ENCODE measurements at places on chromosomes 1 and 21. TPM values are rescaled to one million over a fixed set of nuclear protein-coding genes. Genes with fewer than 3 reads are reported as not detected.

DNA sequence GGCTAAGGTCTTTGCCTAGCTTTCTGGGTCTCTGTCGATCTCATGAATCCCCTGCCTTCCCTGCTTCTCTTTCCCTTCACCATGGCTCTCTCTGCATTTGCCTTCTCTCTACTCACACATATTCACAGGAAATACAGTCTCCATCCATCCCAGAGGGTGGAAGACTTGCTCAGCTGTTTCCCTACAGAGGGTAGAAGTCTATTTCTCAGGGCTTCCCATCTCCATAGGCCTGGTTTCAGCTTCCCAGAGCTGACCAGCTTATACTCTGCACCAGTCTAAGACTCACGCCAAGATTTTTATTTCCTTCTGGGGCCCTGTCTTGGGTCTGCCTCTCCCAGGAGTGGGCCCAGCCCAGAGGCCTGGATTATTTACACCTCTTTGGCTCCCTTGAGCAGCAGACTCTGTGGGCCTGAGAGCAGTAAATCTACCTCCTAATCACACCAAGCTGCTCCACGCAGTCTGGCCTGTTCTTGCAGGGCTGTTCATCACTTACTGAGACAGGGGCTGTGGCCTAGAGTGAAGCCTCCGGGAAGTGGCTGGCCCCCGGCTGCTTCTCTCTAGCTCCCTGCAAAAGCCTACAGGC is 102.5 kb downstream of the PLXNA2 start:
- DNase-seq, result no peak

DNA sequence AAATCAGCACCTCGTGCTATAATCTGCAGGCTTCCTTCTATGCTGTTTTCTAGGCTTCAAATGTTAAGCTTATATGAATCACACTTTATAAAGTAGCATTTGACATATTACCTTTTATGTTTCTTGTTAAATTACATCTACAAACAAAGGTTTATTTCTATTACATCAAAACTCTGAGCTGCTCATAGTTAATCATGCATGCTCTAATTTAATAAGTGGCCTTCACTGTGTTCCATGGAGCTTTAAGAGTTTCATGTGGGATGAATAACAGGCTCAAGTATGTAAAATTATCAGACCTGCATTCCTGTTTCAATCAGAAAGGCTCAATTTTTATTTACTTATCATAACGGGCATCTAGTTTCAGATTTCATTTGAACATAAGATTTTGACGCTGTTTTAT is 13.0 kb downstream of the SLC19A2 start:
- DNase-seq, result no peak

GRCh38 chr1:151197863-151198253 is 494 bp upstream of the PIP5K1A start:
- DNase-seq, result peak; percentile 49

The RAB29 gene
- 4.8 TPM for total RNA-seq

DNA sequence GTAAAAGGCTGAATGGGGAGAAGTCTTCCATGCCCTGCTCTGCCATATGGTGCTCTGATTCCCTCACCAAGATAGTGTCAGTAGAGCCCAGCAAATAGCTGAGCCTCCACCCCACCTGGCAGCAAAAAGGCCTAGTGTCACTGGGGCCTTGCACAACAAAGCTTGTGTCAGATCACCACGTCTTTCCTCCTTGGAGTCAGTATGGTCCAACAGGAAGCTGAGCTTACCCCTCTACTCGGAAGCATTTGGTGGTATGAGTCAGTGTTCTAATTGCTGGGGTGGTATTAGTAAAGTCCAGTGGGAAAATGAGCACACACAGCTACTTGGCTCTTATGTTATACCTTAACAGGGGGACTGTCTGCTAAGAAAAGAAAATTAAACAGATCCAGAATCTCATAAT is 18.7 kb upstream of the RRP15 start:
- DNase-seq, result no peak

DNA sequence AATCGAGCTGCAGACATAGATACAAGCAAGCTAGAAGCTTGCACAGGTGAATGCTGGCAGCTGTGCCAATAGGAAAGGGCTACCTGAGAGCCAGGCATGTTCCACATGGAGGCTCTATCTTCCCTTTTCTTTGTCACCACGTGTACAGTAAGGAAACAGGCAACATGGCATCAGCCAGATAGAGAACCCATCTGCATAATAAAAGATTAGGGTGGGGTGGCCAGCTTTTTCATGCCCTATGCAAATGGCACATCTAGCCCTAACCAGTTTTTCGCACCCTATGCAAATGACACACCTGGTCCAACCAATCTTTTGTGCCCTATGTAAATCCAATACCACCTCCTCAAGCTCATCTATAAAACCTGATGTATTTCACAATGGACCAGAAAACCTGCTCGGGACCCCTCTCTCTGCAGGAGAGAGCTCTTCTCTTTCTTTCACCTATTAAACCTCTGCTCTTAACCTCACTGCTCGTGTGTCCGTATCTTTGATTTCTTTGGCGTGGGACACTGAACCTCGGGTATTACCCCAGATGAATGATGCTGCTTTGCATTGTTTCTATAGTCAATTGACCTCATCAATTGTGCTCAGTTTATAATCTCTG is 93.9 kb downstream of the SLC30A10 start:
- DNase-seq, result peak; percentile 72

DNA sequence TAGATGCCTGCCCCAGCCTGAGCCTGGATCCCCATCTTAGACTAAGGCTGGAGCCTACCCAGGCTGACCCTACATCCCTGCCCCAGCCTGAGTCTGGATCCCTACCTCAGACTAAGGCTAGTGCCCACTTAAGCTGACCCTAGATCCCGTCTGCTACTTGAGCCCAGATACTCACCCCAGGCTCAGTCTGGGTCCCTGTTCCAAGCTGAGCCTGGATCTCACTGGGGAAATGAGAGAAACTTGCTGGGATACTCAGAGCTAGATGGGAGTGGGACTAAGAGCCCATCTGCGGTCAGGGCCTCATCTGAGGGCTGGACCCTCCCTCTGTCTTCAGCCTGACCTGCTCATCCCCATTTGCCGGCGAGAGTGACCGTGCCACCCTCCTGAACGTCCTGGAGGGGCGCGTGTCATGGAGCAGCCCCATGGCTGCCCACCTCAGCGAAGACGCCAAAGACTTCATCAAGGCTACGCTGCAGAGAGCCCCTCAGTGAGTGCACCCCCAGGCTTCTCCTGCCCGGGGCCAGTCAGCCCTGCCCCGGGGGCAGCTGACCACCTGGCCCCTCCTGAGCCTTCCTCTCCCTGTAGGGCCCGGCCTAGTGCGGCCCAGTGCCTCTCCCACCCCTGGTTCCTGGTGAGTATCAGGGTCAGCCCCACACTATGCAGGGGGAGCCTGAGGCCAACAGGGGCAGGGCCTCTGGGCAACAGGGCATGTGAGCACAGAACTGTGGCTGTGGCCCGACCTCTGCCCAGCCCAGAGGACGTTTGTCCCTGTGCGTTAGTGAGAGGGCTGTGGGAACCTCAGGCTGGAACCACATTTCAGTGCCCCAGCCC is 36.8 kb downstream of the TRIM11 start:
- DNase-seq, result no peak

DNA sequence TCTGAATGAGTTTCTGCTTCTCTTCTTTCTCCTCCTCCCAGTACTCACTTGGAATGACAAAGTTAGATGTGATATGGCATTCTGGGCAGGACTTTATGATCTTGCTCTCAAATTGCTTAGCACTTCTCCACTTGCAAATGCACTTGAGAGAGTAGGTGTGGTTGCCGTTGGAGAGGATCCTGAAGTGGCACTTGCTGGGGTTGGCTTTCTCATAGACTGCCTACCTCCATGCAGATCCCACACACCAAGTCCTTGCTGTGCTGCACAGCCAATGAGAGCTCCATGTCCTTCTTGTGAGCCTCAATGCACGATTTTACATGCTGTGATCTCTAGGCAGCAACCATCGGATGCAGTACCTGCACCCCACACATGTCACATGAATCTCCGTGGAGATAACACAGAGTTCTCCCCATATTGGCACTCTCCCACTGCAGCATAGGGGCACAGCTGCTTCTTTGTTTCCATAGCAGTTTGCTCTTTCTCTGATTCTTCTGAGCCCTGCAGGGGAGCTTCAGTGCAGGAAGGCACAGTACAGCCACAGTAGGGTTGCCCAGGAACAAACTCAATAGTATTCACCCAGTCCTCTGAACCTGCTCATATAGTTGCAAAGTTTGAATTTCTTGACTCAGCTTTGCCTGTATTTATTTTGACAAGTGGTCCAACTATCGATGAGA is 45.2 kb downstream of the ZNF691 start:
- DNase-seq, result no peak

GRCh38 chr1:42830631-42831030 is 13.4 kb upstream of the SVBP start:
- peak; percentile 61 for DNase-seq

DNA sequence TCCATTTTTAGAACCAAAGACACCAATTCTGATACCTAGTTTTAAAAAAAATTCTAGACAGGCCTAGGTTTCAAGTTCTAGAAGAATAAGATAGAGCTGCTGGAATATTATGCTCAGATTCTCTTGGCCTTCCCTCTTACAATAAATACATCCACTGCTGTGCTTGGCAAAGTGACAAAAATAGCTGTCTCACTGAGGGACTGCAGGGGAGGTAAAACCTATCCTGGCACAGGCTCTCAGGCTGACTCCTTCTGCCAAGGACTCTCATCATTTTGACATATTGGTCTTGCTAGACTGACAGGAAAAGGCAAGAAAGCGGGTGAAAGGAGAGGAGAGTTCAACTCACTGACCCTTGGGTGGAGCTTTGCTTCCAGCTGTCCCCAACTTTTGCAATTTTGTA is 197.0 kb upstream of the LHX8 start:
- DNase-seq, result no peak

GRCh38 chr1:54475946-54476516 is 69.8 kb upstream of the SSBP3 start:
- DNase-seq, result peak; percentile 82

DNA sequence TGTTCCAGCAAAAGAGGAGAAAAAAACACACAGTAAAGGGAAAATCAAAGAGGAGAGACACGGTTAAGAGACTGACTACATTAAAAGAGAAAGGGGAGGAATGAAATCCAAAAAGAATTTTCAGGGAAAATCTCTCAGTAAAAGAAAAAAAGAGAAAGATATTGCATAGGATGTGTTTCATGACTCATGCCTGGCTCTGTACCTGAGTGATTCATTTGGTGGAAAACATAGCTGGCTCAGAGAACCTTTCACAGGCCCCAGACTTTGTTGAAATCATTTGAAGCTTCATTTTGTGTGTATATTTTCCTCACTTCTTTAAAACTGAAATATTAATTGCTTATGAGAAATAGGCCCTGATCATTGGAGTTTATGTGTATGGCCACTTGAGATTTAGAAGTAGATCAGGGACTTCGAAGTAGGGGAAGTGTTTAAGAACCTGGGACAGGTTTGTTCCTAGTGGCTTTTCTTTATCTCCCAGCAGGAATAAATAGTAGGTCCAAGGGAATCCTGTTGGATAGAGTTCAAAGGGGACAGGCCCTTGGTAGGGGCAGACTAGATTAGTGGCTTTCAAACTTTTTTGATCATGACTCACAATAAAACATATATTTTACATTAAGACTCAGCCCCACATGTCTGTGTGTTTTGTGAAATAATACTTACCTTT is 239.1 kb upstream of the SGIP1 start:
- DNase-seq, result no peak

GRCh38 chr1:220787069-220787619 is 431 bp downstream of the MTARC1 start:
- DNase-seq, result peak; percentile 90

The VAMP4 gene
- 6.2 TPM for total RNA-seq

GRCh38 chr1:160657250-160657781 is 10.5 kb upstream of the SLAMF1 start:
- no peak for DNase-seq

The GPR37L1 gene
- not detected for total RNA-seq

- no peak for DNase-seq
Observed at GRCh38 chr21:31656199-31657095, 3.0 kb upstream of the SOD1 start.

DNA sequence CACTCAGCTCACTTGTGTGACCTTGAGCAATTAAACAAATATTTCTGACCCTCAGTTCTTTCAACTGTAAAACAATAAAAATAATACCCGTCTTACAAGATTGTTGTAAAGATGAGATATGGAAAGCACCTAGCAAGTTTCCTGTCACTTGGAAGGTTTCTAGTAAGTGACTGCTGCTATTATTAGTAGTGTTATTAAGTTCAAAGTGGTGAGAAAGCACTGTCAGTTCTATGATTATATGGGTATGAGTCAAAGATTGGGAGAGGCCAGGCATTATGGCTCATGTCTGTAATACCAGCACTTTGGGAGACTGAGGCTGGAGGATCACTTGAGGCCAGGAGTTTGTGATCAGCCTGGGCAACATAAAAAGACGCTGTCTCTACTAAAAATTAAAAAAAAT is 145.4 kb downstream of the C1orf21 start:
- no peak for DNase-seq

DNA sequence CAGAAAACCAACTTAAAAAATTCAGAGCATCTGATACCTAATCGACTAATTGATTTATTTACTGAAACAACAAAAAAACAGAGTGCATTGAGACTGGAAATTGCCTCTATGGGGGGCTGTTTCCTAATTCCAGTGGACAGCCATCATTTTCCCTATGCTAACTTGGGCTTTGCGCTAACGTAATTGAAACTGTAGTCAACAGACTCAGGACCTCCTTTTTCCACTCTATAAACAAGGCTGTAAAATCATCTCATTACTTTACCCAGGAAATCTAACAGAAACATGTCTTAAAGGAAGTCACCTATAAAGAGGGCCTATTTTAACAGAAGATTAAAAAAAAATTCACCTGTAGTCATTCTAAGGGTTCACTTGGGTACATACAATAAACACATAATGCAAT is 2.1 kb downstream of the ERG start:
- DNase-seq, result no peak

DNA sequence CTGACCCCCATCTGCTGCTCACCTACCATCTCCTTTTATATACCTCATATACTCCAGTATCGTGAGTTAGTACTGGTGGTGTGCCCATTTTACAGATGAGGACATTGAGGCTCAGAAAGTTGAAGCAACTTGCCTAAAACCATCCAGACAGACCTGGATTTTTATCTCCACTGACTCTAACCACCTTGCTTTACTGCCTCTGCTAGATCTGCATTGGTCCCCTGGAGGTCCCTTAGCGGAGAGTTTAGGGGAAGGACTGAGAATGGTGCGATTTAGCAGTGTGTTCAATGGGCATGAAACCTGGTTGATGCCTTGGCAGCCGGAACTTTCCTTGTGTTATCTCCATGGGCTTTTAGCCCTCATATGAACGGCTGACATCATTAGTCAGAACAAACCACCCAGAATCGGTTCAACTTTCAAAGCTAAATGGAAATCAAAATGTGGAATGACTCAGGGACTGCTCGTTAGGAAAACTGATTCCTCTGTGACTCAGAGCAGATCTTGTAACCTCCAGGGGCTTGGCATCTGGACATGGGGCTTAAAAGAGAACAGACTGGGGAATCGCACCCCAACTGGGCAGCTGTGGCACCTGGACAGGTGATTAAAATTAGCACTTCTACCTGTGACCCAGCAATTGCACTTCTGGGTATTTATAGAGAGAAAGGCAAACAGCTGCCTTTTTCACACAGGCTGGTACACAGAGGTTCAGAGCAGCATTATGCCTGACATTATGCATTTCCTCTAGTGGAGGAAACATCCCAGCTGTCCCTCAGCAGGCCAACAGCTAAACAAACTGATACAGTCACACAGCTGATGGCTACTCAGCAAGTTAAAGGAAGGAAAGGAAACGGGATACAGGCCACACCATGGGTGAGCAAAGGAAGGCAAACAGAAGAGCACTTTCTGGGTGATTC is 25.3 kb downstream of the TMEM51 start:
- DNase-seq, result no peak

The IFNLR1 gene
- 13.0 TPM for total RNA-seq
